Stimulated activated CD4-positive, alpha-beta T cell treated with anti-CD3 and anti-CD28 coated beads, TNF-alpha, amount 100 ng/mL, for 4 hours (primary cell): ENCODE measurements at places on chromosomes 4 and X.

DNA sequence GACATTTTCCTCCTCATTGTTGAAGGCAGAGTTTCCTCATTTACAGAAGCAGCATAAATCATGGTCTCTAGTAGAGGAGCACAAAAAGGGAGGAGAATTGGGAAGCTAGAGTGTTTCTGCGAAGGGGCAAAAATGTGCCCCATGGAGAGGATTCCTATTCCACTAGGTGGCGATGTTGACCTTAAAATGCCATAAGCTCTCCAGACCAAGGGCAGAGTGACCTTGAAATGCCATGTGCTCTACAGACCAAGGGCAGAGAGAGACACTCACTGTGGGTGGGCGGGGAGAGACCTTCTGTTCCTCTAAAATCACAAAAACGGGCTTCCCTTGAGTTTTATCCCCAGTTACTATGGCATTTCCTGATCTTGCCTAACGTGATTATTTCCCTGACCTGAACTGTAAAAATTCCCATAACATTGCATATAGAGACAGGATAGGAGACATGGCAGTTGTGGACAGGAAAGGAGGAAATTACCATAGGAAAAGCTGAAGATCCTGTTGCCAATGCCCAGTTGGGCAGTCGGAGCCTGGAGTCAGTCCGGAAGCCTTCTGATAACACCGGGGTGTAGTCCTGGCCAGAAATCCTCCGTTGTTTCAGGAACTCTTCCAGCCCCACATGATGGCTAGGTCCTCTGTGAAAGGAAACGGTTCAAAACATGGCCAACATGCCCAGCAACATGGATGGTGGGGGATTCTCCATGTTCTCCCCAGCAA, 567.7 kb downstream of the MAGEB5 start:
- no peak for DNase-seq

DNA sequence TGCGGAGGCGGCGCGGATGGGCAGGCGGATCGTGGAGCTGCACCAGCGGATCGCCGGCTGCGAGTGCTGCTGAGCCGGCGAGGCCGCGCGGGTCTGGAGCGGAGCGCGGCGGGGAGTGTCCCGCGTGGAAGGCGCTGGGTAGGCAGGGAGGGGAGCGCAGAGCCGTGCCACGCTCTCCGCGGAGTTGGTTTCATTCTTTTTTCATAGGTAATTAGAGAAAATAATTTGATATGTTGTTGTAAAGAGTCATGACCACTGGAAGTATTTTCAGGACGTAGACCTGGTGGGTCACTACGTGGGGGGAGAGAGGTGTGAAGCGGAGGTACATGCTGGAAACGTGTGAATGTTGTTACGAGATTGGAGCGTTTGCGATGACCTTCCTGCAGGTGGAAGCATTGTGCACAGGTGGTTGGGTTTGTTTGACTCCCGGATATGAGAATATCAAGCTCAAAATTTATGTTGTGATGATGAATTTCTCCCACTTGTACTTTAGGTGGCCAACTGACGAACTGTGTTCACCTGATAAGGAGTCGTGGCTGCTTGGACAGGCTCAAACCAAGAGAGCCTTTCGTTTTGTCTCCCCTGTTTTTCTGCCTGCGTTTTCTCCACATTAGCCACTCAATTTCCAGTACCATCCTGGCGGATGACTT, 19.1 kb upstream of the S100P start:
- peak; percentile 53 for DNase-seq

DNA sequence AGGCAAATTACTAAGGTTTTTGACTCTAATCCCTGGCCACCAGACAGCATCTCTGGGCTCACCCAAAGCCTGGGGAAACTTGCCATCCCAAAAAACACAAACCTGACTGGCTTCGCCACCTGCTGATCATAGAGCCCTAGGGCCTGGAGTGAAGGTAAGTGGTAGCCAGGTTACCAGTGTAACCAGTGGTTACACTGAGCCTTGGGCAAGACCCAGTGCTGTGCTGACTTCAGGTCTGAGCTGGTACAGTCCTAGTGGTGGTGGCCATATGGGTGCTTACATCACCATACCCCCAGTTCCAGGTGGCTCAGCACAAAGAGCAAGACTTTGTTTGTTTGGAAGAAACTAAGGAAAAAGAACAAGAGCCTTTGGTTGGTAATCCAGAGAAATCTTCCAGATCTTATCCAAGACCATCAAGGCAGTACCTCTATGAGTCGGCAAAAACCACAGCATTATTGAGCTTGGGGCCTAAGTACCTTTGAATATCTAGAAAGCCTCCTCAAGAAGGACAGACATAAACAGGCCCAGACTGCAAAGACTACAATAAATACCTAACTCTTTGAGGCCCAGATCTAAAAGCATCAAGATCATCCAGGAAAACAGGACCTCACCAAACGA, 13.7 kb downstream of the MED14 start:
- DNase-seq: no peak

DNA sequence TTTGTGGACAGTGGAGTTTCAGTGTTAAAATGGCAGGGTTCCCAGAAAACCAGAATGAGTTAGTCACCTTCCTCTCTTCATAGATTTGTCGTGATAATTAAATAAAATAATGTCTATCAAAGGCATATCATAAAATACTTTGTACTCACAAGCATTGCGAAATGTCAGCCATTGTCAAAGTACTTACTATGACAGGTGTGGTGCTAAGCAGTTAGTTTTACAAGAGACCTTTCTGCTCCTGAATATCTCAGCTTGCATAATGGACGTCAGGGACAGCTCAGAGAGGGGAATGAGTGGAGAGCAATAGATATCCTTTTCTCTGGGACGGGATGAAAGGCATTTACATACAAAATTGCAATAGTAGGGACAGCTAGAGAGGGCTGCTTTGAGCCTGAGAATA, 560.9 kb downstream of the KCNIP4 start:
- DNase-seq: no peak

DNA sequence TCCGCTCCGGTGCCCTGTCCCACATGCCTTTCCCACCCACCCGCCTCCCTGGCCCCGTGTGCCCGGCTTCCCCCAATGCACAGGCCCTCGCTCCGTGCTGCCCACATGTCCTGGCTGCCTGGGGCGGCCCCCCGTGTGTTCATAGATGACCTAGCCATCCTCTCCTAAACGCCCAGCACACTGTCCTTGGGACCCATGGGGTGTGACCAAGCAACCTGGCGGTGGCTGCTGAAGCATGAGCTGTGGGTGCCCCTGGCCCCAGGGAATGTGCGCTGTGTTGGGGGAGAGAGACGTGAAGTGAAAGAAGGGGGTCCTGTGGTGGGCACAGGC, 28.3 kb downstream of the MAEA start:
- no peak for DNase-seq

DNA sequence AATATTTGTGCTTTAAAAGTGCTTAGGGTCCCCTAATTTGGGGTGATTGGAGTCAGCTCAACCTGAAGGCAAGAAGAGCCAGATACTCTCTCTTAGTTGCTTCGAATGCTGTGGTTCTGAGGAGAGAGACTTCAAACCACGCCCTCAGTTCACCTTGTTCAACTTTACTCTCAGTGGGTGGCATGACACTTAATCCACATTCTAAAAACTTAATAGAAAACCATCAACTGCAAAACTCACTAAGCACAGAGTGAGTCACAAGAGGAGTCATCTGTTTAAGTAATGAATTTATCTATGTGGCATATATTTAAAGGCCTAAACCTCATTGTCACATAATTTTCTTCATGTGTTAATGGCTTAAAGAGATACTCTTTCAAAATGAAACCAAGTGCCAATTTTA, 99.5 kb upstream of the SLC4A4 start:
- DNase-seq: no peak

GRCh38 chrX:130443875-130444274, 42.1 kb downstream of the RBMX2 start:
- no peak for DNase-seq

DNA sequence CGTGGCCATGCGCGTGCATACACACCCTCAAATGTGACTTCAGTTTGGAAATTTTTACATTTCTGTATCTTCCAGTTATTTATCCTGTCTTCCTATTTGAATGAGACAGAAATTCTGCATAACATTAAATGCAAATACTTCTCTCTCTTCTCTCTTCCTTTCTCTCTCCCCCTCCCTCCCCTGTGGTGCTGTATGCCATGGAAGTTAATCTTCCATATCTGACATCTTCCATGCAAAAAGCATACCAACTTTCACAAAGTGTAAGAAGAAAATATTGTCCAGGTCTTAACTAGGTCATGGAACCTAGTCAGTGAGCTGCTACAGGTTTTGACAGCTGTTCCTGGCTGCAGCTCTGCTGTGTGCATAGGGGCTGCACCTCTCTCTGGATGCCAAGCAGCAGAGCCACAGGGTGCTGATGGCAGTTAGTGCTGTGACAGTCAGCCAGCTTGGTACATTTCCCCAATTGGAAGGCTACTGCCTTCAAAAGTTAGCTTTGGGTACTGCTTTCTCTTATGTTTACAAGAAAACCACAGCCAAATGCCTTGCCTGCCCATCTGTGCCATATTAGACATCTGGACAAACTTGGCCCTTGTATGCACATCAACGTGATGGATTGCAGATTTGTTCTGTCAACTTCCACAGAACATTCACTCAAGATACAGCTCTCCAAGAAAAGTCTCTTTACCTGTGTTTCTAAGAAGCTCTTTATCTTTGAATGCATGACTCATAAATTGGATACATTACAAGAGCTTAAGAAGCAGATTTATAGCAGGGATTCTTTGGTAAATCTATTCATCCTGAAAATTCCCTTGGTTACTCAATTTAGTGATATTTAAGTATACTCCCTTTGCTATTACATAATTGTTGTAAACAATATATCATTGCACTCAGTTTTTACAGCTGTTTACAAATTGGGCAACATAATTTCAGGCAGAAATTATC, 623.8 kb downstream of the EPHA5 start:
- DNase-seq: no peak

DNA sequence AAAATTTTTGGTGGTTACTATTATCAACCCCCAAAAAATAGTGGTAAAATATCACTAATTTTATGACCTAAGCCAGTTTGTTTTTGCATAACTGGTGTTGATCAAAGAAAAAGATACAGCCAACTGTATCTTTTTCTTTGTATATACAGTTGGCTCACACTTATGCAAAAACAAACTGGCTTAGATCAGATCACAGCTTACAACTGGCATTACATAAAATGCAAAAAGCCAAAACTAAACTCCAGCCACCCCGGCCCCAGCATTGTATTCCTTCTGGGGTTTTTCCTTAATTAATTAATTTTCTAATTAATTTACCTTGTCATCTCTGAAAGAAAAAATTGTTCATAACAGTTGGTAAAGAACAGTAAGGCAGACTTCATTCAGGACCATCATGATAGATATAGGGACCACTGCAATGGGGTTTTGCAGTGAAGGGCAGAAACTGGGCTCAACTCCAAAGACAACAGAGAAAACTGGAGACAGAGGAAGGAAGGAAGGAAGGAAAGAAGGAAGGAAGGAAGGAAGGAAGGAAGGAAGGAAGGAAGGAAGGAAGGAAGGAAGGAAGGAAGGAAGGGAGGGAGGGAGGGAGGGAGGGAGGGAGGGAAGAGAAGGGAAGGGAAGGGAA, 202.1 kb downstream of the HNRNPD start:
- DNase-seq: no peak

GRCh38 chr4:132169660-132170059, 979.4 kb upstream of the PCDH10 start:
- DNase-seq: no peak

DNA sequence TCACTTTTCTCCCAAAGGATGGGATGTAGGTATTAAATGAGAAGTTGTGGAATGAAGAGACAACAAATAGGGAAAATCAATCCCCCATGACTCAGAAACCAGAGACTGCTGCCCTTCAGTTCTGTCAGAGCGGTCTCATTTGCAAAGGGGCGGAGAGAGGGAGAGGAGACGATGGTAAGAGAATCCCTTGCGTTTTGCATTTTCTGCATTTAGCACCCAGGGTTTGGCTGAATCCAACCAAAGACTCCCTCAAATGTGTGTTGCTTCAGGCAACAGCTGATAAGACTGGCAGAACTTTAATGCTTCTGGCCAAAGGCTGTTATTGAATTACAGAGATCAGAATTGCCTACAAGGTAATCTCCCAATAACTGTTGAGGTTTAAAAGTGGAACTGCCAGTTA, 230.2 kb downstream of the EVC2 start:
- no peak for DNase-seq

- DNase-seq: no peak
Measured at GRCh38 chr4:80033581-80033980, 39.4 kb downstream of the ANTXR2 start.
